ENCODE measurements at places on chromosomes 6 and 20.

- no peak for ATAC-seq
These were observed 6.5 kb downstream of the TFEB start for GRCh38 chr6:41728954-41729353.

- no peak for ATAC-seq
These were observed 6.3 kb upstream of the ARFGEF3 start for GRCh38 chr6:138155443-138155842.

DNA sequence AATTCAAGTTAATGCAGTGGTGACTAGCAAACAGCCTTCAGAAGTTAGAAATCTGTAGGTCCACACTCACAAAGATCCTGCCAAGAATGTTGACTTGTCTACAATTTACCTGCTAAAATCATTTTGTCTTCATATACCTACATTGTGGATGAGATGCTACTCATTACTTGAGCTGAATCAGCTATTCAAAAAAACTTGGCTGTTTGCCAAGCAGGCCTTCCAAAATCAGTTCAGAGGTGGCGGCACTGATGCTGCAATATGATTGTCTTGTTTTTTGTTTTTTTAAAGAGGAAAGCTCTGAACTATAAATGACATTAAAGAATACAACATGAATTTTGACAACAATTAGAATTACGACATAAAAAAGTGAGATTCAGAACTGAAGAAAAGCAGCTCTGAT is 354.7 kb upstream of the KHDRBS2 start:
- ATAC-seq, result no peak

DNA sequence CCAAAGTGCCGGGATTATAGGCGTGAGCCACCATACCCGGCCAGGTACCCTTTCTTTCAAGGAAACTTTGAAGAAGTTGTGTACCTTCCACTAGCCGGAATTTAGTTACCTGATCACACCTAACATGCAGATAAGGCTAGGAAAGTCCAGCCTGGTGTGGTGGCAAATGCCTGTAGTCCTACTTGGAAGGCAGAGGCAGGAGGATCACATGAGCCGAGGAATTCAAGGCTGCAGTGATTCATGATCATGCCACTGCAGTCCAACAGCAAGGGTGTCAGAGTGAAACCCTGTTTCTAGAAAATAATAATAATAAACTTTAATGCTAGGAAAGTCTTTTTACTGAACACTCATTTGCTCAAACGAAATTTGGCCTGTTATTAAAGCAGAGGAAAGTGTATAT is 21.0 kb downstream of the NFYA start:
- no peak for ATAC-seq

- ATAC-seq, result no peak
These were observed 54.2 kb downstream of the MAP3K5 start for GRCh38 chr6:136737871-136738691.
